ENCODE measurements at places on chromosomes 4 and X. TPM values are rescaled to one million over a fixed set of nuclear protein-coding genes. Genes with fewer than 3 reads are reported as not detected.
A peak's percentile ranks its signal among the peaks of the same experiment; 100 is the strongest.

GRCh38 chrX:154366666-154367055 lies 7.8 kb downstream of the FLNA start:
- no peak for DNase-seq
- H3K4me1 ChIP-seq = peaks cover 16% of the 10 kb centered on the region
- H3K27ac ChIP-seq = peak overlapping the region; percentile 22
- no peaks in the 10 kb centered on the region for H3K27me3 ChIP-seq
- peaks cover 16% of the 10 kb centered on the region for H3K36me3 ChIP-seq
- H3K4me3 ChIP-seq = no peak overlapping the region

DNA sequence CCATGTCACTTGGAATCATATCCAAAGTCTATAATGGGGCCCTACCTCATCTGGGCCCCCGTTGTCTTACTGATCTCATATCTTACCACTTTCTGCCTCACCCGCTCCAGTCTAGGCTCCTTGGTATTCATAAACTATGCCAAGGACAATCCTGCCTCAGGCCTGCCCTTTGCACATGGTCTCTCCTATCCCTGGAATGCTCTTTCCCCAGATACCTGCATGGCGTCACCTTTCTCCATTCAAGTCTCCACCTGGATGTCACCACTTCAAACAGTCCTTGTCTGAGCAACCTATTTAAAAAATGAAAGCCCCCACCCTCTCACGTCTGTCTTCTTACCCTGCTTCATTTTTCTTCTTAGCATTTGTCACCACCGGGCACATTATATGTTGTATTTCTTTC lies 8.2 kb downstream of the VGLL1 start:
- H3K36me3 ChIP-seq = no peaks in the 10 kb centered on the region
- no peaks in the 10 kb centered on the region for H3K4me1 ChIP-seq
- DNase-seq = no peak
- no peak overlapping the region for H3K27ac ChIP-seq
- H3K27me3 ChIP-seq = no peaks in the 10 kb centered on the region
- H3K4me3 ChIP-seq = no peak overlapping the region

DNA sequence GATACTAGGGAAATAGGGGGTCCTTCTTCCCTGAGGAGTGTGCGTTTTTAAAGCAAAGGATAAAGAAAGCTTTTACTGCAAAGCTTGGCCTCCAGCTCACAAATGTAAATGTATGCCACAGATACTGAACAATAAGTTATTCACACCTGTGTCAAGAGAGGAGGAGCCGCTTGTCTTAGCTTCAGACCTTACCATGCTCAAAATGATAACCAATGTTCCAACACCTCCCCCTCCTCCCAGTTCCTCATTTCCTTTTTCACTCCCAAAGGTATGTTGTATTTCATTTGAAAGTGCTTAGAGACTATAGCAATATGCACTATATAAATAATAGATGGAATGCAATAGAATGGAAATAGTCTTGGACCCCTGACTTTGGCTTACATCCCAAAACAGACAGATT lies 47.0 kb upstream of the RAPGEF2 start:
- H3K4me1 ChIP-seq = peaks cover 2% of the 10 kb centered on the region
- no peak for DNase-seq
- peaks cover 3% of the 10 kb centered on the region for H3K27me3 ChIP-seq
- no peaks in the 10 kb centered on the region for H3K36me3 ChIP-seq
- no peak overlapping the region for H3K4me3 ChIP-seq

- DNase-seq = peak; percentile 48
- no peaks in the 10 kb centered on the region for H3K27me3 ChIP-seq
- peak overlapping the region; percentile 22 for H3K27ac ChIP-seq
- H3K4me1 ChIP-seq = peaks cover 9% of the 10 kb centered on the region
Observed at GRCh38 chr4:185730849-185731608, 81.0 kb downstream of the SORBS2 start.

GRCh38 chrX:121802881-121803412 lies 755.5 kb downstream of the GLUD2 start:
- H3K27me3 ChIP-seq = no peaks in the 10 kb centered on the region
- H3K27ac ChIP-seq = no peak overlapping the region
- H3K4me3 ChIP-seq = no peak overlapping the region
- no peaks in the 10 kb centered on the region for H3K36me3 ChIP-seq

Gene TRIM60
- polyA plus RNA-seq = not detected

Gene PPID
- 12.7 TPM for polyA plus RNA-seq

Gene TLL1
- polyA plus RNA-seq = 1.5 TPM

Gene EGF
- 1.3 TPM for polyA plus RNA-seq

Gene PRRG3
- polyA plus RNA-seq = not detected

DNA sequence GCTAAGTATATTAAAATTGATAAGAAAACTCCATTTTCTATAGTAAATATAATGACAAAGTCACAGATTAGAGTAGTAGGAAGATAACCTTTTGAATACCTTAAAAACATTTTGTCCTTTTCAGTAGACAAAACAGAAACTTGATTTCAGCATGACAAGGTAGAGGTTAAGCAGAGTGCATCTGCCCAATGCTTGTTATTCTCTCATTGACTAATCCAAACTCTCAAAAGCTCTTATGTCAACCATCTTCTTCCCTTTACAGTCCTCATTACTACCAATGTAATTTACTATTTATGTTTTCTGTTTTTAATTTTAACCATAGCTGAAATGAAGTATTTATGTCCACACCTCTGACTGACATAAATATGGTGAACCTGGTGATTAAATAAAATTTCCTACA lies 11.1 kb downstream of the NIPAL1 start:
- H3K4me3 ChIP-seq = no peak overlapping the region
- no peaks in the 10 kb centered on the region for H3K4me1 ChIP-seq
- no peak for DNase-seq

Gene RAB40A
- 0.63 TPM for polyA plus RNA-seq

DNA sequence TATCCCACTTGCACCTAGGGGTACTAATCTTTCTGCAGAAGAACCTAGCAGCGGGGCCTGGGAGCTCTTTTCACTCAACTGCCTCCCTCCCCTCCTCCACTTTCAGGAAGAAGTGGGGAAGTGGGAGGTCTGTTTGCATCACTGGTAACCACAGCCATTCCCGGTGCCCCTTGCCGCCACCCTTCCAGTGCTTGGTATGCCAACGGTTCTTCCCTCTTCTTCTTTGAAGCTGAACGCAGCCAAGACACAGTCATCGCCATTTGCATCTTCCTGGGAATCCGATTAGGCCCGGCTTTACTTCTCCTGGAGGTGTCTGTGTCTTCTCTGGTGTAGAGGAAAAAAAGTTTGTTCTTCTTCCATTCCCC lies 47.2 kb upstream of the RBPJ start:
- no peaks in the 10 kb centered on the region for H3K27me3 ChIP-seq
- H3K36me3 ChIP-seq = no peaks in the 10 kb centered on the region
- no peak for DNase-seq
- H3K4me1 ChIP-seq = no peaks in the 10 kb centered on the region
- H3K4me3 ChIP-seq = no peak overlapping the region

DNA sequence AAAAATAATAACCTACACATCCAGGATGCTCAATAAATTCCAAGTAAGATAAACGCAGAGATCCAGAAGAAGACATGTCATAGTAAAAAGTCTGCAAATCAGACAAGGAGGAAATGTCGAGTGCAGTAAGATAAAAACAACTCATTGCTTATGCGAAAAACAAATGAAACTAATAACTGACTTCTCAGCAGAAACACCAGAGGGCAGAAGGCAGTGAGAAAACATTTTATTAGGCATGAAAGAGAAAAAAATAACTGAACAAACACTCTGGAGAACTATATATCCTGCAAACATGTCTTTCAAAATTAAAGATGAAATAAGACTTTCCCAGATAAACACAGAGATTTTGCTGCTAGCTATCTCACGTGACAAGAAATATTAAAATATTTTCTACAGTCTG lies 201.3 kb upstream of the CTSO start:
- no peak for DNase-seq
- no peaks in the 10 kb centered on the region for H3K36me3 ChIP-seq
- H3K27ac ChIP-seq = no peak overlapping the region
- H3K27me3 ChIP-seq = no peaks in the 10 kb centered on the region

DNA sequence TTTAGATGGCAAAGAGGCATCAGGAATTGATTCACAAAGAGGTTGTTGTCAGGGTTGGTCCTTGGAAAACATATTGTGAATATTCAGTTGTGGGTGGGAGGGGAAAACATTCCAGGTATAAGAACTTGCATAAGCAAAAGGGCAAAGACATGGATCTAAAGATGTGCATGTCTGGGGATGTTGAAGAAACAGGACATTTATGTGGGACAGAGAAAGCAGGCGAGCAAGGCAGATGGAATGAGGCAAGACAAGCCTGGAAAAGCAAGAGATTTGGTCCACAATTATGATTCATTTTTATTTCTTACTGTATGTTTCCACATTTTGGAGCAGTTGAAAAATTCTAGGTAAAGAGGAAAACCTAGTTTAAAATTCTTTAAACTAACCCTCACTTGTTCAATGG lies 134.9 kb upstream of the CXXC4 start:
- H3K27ac ChIP-seq = no peak overlapping the region
- H3K4me3 ChIP-seq = no peak overlapping the region
- H3K27me3 ChIP-seq = no peaks in the 10 kb centered on the region
- no peaks in the 10 kb centered on the region for H3K4me1 ChIP-seq
- no peak for DNase-seq

GRCh38 chrX:69022430-69022829 lies 142.8 kb downstream of the PJA1 start:
- H3K4me1 ChIP-seq = peaks cover 22% of the 10 kb centered on the region
- DNase-seq = no peak
- H3K27ac ChIP-seq = no peak overlapping the region
- no peaks in the 10 kb centered on the region for H3K27me3 ChIP-seq

Gene PLXNA3
- 7.6 TPM for polyA plus RNA-seq

- H3K27ac ChIP-seq = no peak overlapping the region
- no peaks in the 10 kb centered on the region for H3K36me3 ChIP-seq
- H3K27me3 ChIP-seq = no peaks in the 10 kb centered on the region
- no peaks in the 10 kb centered on the region for H3K4me1 ChIP-seq
- no peak overlapping the region for H3K4me3 ChIP-seq
Observed at GRCh38 chr4:164659765-164660164, 94.2 kb upstream of the SMIM31 start.

Gene CBR4
- polyA plus RNA-seq = 9.1 TPM

Gene GPRIN3
- polyA plus RNA-seq = not detected

Gene SMIM10
- polyA plus RNA-seq = 0.04 TPM

DNA sequence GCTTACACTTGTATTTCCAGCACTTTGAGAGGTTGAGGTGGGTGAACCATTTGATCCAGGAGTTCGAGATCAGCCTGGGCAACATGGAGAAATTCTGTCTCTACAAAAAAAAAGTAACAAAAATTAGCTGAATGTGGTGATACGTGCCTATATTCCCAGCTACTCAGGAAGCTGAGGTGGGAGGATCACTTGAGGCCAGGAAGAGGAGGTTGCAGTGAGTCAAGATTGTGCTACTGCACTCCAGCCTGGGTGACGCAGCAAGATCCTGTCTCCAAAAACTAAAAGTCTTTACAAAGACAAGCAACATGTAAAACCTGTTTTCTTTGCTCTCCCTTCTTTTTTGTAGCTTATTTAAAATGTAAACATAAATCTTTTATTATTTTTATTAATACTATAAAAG lies 1156.1 kb downstream of the FAT4 start:
- H3K36me3 ChIP-seq = no peaks in the 10 kb centered on the region
- no peaks in the 10 kb centered on the region for H3K27me3 ChIP-seq
- no peak overlapping the region for H3K4me3 ChIP-seq
- no peak overlapping the region for H3K27ac ChIP-seq
- no peaks in the 10 kb centered on the region for H3K4me1 ChIP-seq

DNA sequence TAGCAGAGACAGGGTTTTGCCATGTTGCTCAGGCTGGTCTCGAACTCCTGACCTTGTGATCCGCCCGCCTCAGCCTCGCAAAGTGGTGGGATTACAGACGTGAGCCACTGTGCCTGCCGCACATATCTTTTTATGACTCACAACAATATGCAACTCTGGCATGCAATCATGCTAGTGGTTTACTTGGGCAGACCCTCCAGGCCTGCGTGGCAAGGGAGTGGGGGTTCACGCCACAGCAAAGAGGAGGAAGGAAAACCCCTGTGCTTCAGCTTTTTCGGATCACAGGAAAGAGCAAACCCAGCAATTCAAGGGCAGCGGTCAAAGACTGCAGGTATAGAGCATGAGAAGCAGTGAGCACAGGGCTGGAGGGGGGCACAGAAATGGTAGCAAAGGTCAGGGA lies 48.3 kb upstream of the CD99 start:
- no peak for DNase-seq
- H3K27me3 ChIP-seq = no peaks in the 10 kb centered on the region
- no peak overlapping the region for H3K27ac ChIP-seq
- peaks cover 25% of the 10 kb centered on the region for H3K36me3 ChIP-seq
- no peak overlapping the region for H3K4me3 ChIP-seq

DNA sequence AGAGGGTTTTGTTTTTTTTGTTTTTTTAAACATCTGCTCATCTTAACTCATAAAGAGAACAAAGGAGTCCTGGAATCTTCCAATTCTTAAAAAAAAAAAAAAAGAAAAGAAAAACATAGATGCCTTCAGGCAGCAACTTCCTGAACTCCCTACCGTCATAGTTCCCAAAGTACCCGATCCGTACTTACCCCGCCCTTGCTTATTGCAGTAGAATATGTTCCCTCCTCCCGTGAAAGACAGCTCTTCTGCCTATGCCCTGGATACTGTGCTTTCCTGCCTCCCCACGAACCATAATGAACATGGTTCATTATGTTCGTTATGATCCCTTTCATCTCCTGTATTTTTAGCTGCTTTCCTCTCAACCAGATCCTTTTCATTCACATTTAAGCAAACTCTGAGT lies 40.3 kb downstream of the KLHL5 start:
- no peaks in the 10 kb centered on the region for H3K4me1 ChIP-seq
- peaks cover 6% of the 10 kb centered on the region for H3K36me3 ChIP-seq
- H3K27ac ChIP-seq = no peak overlapping the region

GRCh38 chr4:45692131-45692735 lies 431.6 kb downstream of the GABRG1 start:
- no peak overlapping the region for H3K4me3 ChIP-seq
- DNase-seq = no peak
- no peaks in the 10 kb centered on the region for H3K36me3 ChIP-seq
- no peaks in the 10 kb centered on the region for H3K27me3 ChIP-seq

- DNase-seq = no peak
- no peak overlapping the region for H3K4me3 ChIP-seq
- H3K27ac ChIP-seq = no peak overlapping the region
- H3K27me3 ChIP-seq = no peaks in the 10 kb centered on the region
- H3K36me3 ChIP-seq = peaks cover 7% of the 10 kb centered on the region
Observed at GRCh38 chrX:15679246-15679645, 14.6 kb upstream of the CLTRN start.
